ENCODE measurements at places on chromosomes 11 and 22. TPM values are rescaled to one million over a fixed set of nuclear protein-coding genes. Genes with fewer than 3 reads are reported as not detected.

- no peak overlapping the region for H3K4me3 ChIP-seq
- no peak overlapping the region for H3K27ac ChIP-seq
- DNase-seq = no peak
- no peaks in the 10 kb centered on the region for H3K36me3 ChIP-seq
- H3K4me1 ChIP-seq = no peaks in the 10 kb centered on the region
Observed at GRCh38 chr11:30826911-30827310, 240.8 kb upstream of the MPPED2 start.

- H3K27ac ChIP-seq = no peak within 1 kb of the TSS
- no peaks in the 10 kb centered on the region for H3K4me1 ChIP-seq
- H3K27me3 ChIP-seq = no peaks in the 10 kb centered on the region
- peaks cover 52% of the 10 kb centered on the region for H3K36me3 ChIP-seq
- H3K4me3 ChIP-seq = no peak within 1 kb of the TSS
Observed at GRCh38 chr11:58622344-58622743, at the start of gene CNTF. CNTF (plus strand) TSS chr11:58622665; CDS start chr11:58622753, 88 bp downstream.

- no peak overlapping the region for H3K4me3 ChIP-seq
- H3K36me3 ChIP-seq = peaks cover 13% of the 10 kb centered on the region
- no peak for DNase-seq
- no peaks in the 10 kb centered on the region for H3K27me3 ChIP-seq
Observed at GRCh38 chr22:45552580-45553350, 50.1 kb downstream of the FBLN1 start.

DNA sequence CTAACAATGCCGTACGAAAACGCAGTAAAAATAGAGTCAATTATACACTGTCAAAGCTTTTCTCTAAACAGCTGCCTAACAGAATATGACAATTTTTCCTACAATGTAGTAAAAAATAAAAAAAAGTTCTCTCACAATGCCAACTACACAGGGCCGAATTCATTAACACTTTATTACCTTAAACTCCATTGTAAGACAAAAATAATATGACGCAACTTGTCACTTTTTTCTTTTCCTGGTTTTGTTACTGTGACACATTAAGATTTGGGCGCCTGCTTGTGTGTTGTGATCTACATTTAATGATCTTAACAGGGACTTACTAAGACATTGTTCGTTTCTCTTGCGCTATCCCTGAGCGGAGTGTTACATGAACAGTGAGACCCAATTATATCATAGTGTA, 204.1 kb downstream of the INSC start:
- no peaks in the 10 kb centered on the region for H3K4me1 ChIP-seq
- H3K27me3 ChIP-seq = no peaks in the 10 kb centered on the region
- no peaks in the 10 kb centered on the region for H3K36me3 ChIP-seq
- H3K27ac ChIP-seq = no peak overlapping the region

DNA sequence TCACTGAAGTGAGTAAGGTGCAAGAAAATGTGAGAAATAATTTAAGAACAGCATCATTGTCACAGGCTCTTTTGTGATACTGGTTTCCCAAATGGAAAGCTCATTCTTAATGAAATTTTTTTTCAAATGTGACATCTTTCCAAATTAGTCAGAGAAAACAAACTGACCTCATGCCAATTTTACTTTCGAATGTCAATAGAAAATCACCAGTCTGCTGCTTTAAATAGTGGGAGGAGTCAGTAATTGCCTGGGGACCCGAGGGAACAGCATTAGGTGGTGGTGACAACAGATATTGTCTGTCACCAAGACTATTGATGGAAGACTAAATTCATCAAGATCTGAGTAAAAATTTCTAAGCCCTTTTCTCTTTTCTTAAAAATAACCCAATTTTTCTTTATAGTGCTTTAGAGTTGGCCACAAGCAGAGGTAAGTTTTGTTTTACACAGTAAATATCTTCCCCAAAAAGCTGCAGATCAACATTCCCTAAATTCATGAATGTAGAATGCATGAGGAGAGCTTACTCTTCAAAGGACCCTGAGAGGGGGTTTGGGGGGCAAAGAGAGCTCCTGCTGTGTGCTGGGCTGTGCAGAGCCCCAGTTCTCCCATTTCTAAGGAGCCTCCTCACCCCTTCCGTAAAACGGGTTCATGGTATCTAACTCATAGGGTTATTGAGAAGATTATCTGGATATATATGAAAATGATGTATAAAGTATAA, 95.1 kb downstream of the PIWIL4 start:
- peaks cover 16% of the 10 kb centered on the region for H3K36me3 ChIP-seq
- peaks cover 11% of the 10 kb centered on the region for H3K4me1 ChIP-seq
- no peak overlapping the region for H3K27ac ChIP-seq
- H3K4me3 ChIP-seq = no peak overlapping the region
- no peak for DNase-seq
- H3K27me3 ChIP-seq = no peaks in the 10 kb centered on the region

DNA sequence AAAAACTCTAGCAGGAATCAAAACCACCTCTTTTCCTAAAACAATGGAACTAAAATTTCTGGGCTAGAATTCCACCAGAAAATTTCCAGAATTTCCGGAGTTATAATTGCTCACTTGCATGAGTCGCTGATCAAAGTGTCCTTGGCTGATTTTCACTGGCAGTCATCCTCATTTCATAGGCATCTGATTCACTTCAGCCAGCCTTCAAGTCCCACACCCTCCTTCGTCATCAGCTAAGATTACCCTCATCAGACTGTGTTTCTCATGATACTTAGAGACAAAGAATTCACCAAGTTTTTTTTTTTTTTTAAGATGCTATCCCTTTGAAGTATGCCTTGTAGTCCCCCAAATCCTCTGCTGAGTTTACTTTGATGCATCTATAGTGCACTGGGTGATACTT, 71.5 kb upstream of the RAB38 start:
- H3K27me3 ChIP-seq = no peaks in the 10 kb centered on the region
- DNase-seq = no peak
- no peak overlapping the region for H3K27ac ChIP-seq
- no peak overlapping the region for H3K4me3 ChIP-seq
- no peaks in the 10 kb centered on the region for H3K4me1 ChIP-seq

DNA sequence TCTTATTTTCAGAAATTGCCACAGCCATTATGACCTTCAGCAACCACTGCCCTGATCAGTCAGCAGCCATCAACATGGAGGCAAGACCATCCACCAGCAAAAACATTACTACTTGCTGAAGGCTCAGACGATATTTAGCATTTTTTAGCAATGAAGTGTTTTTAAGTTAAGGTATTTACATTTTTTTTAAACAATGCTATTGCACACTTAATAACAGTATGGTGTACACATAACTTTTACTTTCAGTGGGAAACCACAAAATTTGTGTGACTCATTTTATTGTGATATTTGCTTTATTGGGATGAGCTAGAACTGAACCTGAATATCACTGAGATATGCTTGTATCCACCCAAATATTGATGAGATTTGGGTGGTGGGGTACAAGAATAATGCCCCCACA, 110.9 kb downstream of the TSPAN18 start:
- H3K4me1 ChIP-seq = peaks cover 10% of the 10 kb centered on the region
- no peak overlapping the region for H3K27ac ChIP-seq
- no peak for DNase-seq
- no peaks in the 10 kb centered on the region for H3K36me3 ChIP-seq
- H3K27me3 ChIP-seq = peaks cover 2% of the 10 kb centered on the region

GRCh38 chr11:107808521-107808920, 50.1 kb downstream of the SLC35F2 start:
- H3K27me3 ChIP-seq = no peaks in the 10 kb centered on the region
- no peak overlapping the region for H3K4me3 ChIP-seq
- no peak for DNase-seq
- H3K4me1 ChIP-seq = no peaks in the 10 kb centered on the region
- no peak overlapping the region for H3K27ac ChIP-seq
- H3K36me3 ChIP-seq = peaks cover 5% of the 10 kb centered on the region

Gene PITPNB
- 83.0 TPM for total RNA-seq

Gene SLC7A4
- 0.27 TPM for total RNA-seq

- no peak for DNase-seq
- H3K4me3 ChIP-seq = no peak within 1 kb of the TSS
- H3K4me1 ChIP-seq = no peaks in the 10 kb centered on the region
- no peak within 1 kb of the TSS for H3K27ac ChIP-seq
- no peaks in the 10 kb centered on the region for H3K36me3 ChIP-seq
Observed at GRCh38 chr11:118224511-118225188, at the start of gene JAML. JAML (minus strand) TSS chr11:118225011; CDS start chr11:118214866, 10,145 bp downstream.

DNA sequence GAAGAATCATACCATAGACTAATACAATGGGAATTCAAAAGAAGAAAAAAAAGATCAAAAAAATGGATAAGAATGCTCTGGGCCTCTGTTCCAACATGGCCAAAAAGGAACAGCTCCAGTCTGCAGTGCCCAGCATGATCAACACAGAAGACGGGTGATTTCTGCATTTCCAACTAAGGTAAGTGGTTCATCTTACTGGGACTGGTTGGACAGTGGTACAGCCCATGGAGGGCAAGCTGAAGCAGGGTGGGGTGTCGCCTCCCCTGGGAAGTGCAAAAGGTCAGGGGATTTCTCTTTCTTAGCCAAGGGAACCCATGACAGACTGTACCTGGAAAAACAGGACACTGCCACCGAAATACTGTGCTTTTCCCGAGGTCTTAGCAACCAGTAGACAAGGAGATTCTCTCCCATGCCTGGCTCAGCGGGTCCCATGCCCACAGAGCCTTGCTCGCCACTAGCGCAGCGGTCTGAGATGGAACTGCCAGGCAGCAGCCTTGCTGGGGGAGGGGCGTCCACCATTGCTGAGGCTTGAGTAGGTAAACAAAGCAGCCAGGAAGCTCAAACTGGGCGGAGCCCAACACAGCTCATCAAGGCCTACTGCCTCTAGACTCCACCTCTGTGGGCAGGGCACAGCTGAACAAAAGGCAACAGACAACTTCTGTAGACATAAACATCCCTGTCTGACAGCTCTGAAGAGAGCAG, 428.4 kb downstream of the MN1 start:
- peaks cover 3% of the 10 kb centered on the region for H3K4me1 ChIP-seq
- H3K27me3 ChIP-seq = no peaks in the 10 kb centered on the region
- H3K4me3 ChIP-seq = peak overlapping the region; percentile 16
- no peak overlapping the region for H3K27ac ChIP-seq

GRCh38 chr11:33936725-33937604, 45.1 kb upstream of the LMO2 start:
- H3K4me1 ChIP-seq = no peaks in the 10 kb centered on the region
- no peak overlapping the region for H3K4me3 ChIP-seq
- DNase-seq = no peak
- no peak overlapping the region for H3K27ac ChIP-seq
- H3K27me3 ChIP-seq = no peaks in the 10 kb centered on the region
- no peaks in the 10 kb centered on the region for H3K36me3 ChIP-seq

GRCh38 chr11:115924744-115925567, 420.7 kb upstream of the CADM1 start:
- no peaks in the 10 kb centered on the region for H3K4me1 ChIP-seq
- DNase-seq = no peak
- H3K27ac ChIP-seq = no peak overlapping the region
- no peaks in the 10 kb centered on the region for H3K27me3 ChIP-seq

DNA sequence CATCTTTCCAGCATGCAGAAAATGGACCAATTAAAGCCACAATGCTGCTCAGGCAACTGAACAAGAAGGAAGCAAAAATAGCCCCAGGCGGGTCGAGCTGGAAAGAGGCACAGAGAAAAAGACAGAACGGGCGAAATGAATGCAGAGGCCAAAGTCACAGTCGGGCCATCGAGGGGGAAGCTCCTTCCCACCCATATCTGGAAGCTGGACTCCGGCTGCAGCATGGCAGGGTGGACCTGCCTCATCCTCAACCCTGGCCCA, 58.6 kb upstream of the PRDM11 start:
- H3K36me3 ChIP-seq = no peaks in the 10 kb centered on the region
- H3K4me1 ChIP-seq = peaks cover 41% of the 10 kb centered on the region
- H3K27me3 ChIP-seq = no peaks in the 10 kb centered on the region
- H3K27ac ChIP-seq = no peak overlapping the region
- H3K4me3 ChIP-seq = no peak overlapping the region

Gene OR51E1
- not detected for total RNA-seq

Gene FOXRED1
- 48.8 TPM for total RNA-seq

Data from H1 (cell line).